ENCODE measurements at places on chromosomes 6 and 20. TPM values are rescaled to one million over a fixed set of nuclear protein-coding genes. Genes with fewer than 3 reads are reported as not detected.

- DNase-seq = no peak
Observed at GRCh38 chr6:155100087-155100486, 105.0 kb downstream of the TIAM2 start.

DNA sequence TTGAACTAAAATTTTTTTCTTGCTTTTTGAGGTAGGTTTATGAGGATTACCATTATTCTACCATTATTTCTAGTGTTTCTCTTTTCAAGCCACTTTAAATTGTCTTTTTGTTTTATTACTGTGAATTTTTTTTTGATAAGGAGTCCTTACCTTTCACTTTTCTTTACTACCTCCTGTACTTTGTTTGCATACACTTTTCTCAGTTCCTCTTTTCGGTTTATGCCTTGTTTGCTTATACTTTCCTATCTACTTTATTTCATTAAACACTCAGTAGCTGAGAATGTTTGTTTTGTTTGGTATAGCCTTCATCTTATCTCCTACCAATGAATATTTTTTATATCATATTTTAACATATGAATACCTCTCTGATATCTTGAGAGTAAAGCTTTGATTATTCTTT lies 147.9 kb downstream of the TFAP2B start:
- DNase-seq = peak; percentile 43

DNA sequence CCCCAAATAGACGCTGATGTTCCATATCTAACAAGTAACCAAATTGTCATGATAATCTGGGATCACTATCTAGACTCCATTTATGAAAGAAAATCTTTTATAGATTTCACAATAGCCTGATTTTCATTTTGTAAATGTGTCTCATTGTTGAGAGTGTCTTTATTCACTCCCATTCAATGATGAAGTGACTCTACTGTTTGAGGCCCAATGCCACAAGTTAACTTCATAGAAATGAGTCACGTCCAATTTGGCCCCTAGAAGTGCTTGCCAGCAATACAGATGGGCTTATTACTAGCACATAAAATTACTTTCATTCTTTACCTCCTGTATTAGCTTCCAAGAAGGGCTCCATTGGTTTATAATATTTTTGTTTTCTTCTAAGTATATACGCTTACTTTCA lies 6.3 kb downstream of the IPCEF1 start:
- no peak for DNase-seq

RIMS4 gene
- total RNA-seq = not detected

ESF1 gene
- total RNA-seq = 13.9 TPM
